ENCODE measurements at places on chromosomes 11 and 22.

- DNase-seq: no peak
Measured at GRCh38 chr11:12695221-12695794, 21.1 kb downstream of the TEAD1 start.

DNA sequence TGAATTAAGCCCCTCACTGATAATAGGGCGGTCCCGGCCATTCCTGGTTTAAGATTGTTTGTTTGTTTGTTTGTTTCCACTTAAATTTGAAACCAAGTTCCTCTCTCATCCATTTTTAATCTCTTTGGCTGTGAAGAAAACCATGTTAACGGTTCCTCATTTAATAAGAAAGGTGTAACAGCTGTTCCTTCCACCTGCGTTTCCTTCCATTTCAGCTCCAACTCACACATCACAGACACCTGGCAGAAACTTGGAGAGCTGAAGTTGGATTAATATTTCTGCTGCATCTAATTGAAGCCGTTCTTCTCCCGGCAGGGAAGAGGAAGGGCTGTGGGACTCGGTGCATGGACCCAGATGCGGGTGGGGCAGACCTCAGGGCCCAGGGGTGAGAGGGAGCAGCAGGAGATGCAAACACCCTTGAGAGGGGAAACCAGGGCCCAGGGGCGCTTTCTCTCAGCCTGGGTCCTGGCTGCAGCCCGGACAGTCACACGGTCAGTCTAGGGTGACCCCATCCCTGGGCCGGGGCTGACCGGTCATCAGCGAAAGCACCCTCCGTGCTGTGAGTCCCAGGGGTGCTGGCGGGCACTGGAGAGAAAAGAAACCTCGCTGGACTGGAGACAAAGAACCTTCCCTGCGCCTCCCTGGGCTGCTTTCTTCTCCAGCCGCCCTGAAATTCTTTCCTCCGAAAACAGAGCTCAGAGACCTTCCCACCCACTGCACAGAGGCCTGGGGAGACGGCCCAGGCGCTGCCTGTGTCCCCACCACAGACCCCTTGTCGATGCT lies 242.0 kb downstream of the BRD1 start:
- no peak for DNase-seq

- no peak for DNase-seq
Measured at GRCh38 chr11:126392633-126393013, 37.1 kb downstream of the ST3GAL4 start.

GRCh38 chr11:18774801-18775200 lies 16.8 kb downstream of the PTPN5 start:
- DNase-seq: no peak

DNA sequence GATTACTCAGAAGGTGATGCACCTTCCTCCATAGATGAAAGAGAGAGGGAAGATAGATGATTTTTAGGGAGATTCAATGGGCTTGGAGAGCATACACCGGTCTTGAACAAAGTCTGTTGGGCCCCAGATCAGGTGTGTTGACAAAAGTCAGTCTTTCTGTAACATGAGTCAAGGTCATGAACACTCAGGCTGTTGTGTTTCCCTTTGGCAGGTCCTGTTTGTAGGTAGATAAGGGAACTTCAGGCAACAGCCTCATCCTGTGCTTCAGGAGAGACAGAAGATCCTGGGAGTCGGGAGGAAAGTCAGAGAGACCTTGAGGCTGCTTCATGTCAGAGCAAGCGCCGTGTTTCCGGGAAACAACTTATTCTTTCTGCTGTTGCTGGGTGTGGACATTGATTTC lies 703.1 kb downstream of the BRD1 start:
- DNase-seq: no peak

Measured in psoas muscle (tissue), 8 donors.